PC-3 (cell line): ENCODE measurements at places on chromosomes 6 and 20. TPM values are rescaled to one million over a fixed set of nuclear protein-coding genes. Genes with fewer than 3 reads are reported as not detected.

Gene EFCAB8
- not detected in 2 replicates for total RNA-seq

Gene C6orf163
- 0.62 and 0.69 TPM in 2 replicates for total RNA-seq

Gene NT5DC1
- total RNA-seq, result 6.6 and 11.3 TPM in 2 replicates

Gene TBX18
- total RNA-seq, result not detected in 2 replicates

Gene TXLNB
- 0.22 TPM in 1 of 2 replicates, not detected in the other for total RNA-seq

Gene GGTLC1
- total RNA-seq, result not detected in 2 replicates

Gene ADGB
- total RNA-seq, result not detected in 2 replicates

Gene ID4
- total RNA-seq, result 1.2 and 1.4 TPM in 2 replicates

Gene RBPJL
- total RNA-seq, result not detected in 2 replicates

Gene TGM3
- total RNA-seq, result not detected in 2 replicates

Gene EPB41L1
- 48.2 and 53.0 TPM in 2 replicates for total RNA-seq

Gene TBXT
- total RNA-seq, result not detected in 2 replicates

Gene RIPOR3
- total RNA-seq, result 0.04 TPM in 1 of 2 replicates, not detected in the other

Gene KCNK5
- total RNA-seq, result 3.2 and 3.5 TPM in 2 replicates

Gene CCM2L
- total RNA-seq, result not detected in 2 replicates

Gene OR12D3
- total RNA-seq, result not detected in 2 replicates

Gene MUC21
- not detected in 2 replicates for total RNA-seq

Gene SLC17A1
- total RNA-seq, result not detected in 2 replicates

Gene PDSS2
- total RNA-seq, result 5.4 and 6.6 TPM in 2 replicates

Gene TCP11
- total RNA-seq, result 1.3 and 1.7 TPM in 2 replicates

Gene ASIP
- not detected in 2 replicates for total RNA-seq

Gene C6orf62
- total RNA-seq, result 81.8 and 91.5 TPM in 2 replicates

Gene RAB32
- 25.1 and 29.8 TPM in 2 replicates for total RNA-seq

Gene LAMA2
- total RNA-seq, result 0.17 and 0.22 TPM in 2 replicates

Gene KIFC1
- 60.6 and 66.7 TPM in 2 replicates for total RNA-seq

Gene OPN5
- not detected in 2 replicates for total RNA-seq

Gene TIAM2
- total RNA-seq, result 2.8 and 4.5 TPM in 2 replicates

Gene VSX1
- total RNA-seq, result not detected in 2 replicates

Gene INSM1
- 0.04 TPM in 1 of 2 replicates, not detected in the other for total RNA-seq

Gene LHFPL5
- total RNA-seq, result not detected in 2 replicates
